ENCODE measurements at places on chromosomes 5 and 9.

DNA sequence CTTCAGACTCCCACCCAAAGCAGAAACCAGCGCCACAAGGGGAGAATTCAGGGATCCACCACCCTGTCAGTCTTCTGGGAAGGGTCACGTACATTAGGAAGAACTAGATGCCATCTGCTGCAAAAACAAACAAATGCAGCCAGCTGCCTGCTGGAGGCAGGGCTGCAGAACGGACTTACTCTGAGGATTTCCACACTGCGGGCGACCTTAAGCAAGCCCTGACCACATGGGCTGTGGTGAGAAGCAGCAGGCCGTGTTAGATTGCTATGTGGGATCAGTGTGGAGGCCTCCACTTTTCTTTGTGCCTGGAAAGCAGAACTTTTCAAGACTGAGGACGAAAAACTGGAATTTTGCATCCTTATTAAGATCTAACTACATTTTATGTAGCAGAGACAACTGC is 13.4 kb upstream of the LTC4S start:
- DNase-seq = no peak

GRCh38 chr5:103295424-103295823 is 36.9 kb downstream of the MACIR start:
- no peak for DNase-seq

DNA sequence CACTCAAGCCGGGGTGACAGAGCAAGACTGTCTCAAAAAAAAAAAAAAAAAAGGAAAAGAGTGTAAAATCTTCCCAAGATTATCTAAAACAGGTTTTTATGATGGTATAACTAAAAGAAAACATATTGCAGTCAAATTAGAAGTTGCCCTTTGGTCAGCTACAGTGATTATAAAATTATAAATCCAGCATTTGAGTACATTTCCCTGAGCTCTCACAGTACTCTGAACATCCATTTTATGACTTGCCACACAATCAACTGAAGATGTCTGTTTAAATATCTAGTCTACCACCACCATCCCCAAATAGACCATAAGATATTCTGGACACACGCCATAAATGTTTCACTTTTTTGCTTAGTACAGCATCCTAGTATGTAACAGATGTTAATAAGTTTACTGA is 77.0 kb downstream of the CSF2 start:
- no peak for DNase-seq

DNA sequence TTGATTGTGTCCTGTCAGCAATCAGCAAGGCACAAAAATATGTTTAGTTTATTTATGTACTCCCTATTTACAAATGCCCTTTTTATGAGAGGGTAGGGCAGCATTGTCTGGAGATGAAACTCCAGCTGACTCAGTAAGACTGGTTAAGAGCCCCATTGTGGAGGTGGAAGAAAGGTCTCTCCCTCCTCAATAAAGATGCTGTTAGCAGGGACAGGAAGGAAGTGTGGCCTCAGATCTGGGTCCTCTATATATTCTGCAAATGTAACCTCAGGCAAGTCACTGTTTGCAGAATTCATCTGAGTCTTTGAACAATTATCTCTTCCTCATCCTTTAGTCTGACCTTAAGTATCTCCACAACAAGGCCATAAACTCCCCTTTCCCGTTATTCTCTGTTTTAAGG is 48.3 kb upstream of the TRAF1 start:
- no peak for DNase-seq

GRCh38 chr5:1356873-1357787 is 12.2 kb upstream of the CLPTM1L start:
- DNase-seq = no peak

DNA sequence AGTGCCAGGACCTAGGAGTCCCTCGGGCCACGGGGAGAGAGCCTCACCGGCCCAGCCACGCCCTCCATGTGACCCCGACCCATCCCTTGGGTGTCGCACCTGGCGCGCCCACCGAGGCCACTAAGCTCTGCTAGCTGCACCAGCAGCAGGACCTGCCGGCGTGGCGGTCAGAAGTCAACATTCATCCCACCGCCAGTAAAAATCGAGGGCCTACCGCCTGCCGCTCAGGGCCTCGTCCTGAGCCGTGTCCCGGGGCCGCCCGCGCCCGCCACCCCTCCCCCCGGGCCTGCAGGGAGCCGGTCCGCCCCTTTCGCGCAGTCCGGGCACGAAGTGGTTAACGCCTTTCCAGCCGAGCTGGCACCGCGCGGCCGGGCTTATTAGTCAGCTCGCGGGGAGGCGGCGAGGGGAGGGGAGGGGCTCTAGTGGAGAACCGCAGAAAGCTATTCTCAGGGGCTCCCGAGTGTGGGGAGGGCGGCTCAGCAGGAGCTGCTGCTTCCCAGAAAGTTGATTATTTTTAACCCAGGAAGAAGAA is 124.4 kb downstream of the C9orf50 start:
- DNase-seq = peak; percentile 79

DNA sequence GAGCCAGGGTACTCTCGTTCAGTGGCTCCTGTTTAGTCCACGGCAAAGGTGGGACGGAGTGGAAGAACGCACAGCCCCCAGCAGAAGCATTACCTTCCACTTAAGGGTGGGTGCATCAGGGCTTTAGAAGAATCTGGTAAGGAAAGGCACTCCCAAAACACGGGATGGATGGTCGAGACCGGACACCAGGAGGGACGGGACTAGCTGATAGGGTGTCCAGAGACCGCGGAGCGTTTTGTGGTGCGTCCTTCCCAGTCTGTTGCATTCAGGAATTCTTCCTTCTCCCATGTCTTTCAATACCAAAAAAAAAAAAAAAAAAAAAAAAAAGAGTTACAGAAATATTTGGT is 545 bp upstream of the CTSV start:
- no peak for DNase-seq

- DNase-seq = no peak
Observed at GRCh38 chr9:126784401-126784800, 20.4 kb upstream of the ZBTB43 start.

GRCh38 chr5:137142764-137143605 is 356.1 kb downstream of the SPOCK1 start:
- DNase-seq = no peak

DNA sequence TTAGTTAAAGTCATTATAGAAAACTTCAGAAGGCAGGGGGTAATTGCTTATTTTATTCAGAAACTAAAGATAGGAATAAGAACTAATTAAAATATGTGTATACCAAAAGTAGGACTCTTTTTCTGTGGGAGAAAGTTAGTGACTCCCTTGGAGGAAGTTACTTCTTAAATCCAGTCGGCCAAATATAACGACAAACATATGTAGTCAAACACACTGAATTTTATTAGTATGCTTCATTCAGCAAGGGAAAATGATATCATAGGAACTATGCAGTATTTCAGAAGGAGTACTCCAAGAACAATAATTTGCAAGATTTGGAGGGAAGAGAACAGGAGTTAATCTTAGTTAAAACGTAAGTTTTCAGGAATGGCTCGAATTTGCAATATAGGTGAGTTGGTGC is 432.6 kb downstream of the CYLC2 start:
- DNase-seq = no peak

DNA sequence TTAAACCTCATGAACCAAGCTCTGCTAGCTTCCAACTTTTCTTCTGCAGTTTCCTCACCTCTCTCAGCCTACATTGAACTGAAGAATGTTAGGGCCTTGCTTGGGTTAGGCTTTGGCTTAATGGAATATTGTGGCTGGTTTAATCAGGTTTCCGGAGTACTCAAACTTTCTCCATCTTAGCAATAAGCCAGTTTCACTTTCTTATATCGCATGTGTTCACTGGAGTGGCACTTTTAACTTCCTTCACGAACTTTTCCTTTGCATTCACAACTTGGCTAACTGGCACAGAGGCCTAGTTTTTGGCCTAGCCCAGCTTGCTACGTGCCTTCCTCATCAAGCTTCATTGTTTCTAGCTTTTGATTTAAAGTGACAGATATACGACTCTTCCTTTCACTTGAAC is 81.0 kb upstream of the MAST4 start:
- no peak for DNase-seq

DNA sequence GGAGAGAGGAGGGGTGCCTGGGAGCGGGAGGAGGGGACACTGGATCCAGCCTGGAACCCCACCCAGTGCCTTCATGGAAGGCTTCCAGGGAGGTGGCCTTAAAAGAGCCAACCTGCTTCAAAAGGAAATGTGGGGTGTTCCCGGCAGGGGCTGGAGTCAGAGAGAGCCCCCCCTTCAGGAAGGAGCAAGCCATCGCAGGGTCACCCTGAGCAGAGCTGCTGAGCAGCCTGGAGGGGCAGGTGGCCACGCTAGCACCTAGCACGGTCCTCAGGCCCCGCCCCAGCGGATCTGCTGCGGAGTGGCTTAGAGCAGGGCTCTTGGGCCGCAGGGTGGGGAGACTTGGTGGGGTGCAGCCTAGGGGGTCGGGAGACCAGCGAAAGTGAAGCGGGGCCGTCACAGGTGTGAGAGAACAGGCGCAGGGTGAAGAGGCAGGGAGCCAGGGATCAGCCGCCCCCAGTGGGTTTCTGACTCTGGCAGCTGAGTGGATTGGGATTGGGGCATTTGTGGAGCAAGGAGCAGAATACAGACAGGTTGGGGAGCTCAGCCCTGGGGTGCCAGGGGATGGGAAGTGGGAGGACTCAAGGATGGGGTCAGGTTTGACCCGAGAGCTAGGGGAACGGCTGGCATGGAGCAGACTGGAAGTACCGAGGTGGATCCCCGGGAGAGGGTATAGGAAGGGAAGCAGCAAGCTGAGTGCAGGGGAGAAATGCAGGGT is 1.5 kb downstream of the LCN2 start:
- DNase-seq = no peak

DNA sequence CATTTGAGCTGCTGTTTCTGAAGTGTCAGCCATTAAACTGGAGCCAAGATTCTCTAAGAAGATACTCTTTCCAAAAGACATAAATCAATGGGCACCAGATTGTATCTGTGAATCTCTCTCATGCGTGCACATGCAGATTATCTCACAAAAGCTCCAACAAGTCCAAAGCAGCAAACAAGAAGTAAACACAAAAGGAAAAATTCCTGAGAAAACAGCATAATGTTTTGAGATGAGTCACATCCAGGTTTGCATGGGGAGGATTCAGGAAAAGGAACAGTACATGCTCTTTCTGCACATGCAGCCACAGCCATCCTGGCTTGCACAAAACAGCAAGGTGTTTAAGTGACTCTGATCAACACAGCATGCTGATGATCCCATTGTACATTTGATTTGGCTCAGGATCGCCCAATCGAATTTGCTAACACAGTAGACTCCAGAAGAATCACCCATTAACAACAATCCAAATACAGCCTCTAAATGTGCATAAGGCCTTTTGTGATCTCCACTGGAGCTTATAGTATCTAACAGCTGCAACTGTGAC is 143.1 kb downstream of the ELAVL2 start:
- DNase-seq = no peak

GRCh38 chr5:174236070-174236469 is 190.6 kb downstream of the NSG2 start:
- DNase-seq = no peak

- no peak for DNase-seq
Observed at GRCh38 chr5:107196500-107197059, 474.2 kb downstream of the EFNA5 start.

DNA sequence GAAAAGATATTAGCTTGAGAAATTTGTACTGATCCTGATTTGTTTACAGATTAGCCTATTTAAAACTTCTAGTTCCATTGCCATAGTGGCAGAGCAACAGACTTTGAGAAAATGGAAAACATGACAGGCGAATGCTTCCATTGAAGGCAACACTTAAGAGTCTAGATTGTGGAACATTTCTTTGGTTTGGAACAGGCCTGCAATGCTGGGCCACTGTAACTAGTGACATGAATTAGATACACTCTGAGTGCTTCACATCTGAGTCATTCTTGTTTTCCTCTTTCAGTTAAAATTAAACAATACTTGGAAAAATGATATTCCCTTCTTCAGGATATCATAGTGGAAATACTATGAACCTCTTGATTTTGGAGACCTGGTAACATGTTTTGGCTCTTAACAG is 453.6 kb upstream of the TUSC1 start:
- no peak for DNase-seq

GRCh38 chr5:337563-338130 is 16.1 kb downstream of the AHRR start:
- DNase-seq = no peak

DNA sequence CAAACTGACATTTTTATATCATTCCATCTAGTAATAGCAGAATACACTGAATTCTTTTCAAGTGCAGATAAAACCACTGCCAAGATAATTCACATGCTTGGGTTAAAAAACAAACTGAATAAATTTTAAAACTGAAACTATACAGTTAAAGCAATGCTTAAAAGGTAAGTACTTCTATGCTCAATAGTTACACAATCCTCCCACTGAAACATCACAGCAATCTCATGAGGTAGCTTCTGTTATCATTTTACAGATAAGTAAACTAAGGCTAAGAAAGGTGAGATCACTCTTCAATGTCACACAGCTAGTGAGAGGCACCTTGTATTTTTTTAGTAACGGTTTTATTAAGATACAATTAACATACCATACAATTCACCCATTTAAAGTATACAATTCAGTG is 13.4 kb upstream of the GOLGA1 start:
- no peak for DNase-seq
